ENCODE measurements at places on chromosomes 13 and 19. TPM values are rescaled to one million over a fixed set of nuclear protein-coding genes. Genes with fewer than 3 reads are reported as not detected.
A peak's percentile ranks its signal among the peaks of the same experiment; 100 is the strongest.

Gene C5AR1
- 0.58 TPM for total RNA-seq

Gene LSR
- total RNA-seq, result 212 TPM

GRCh38 chr19:5154129-5154798 lies 185.4 kb downstream of the KDM4B start:
- H3K27ac ChIP-seq, result no peak overlapping the region
- peaks cover 7% of the 10 kb centered on the region for H3K4me1 ChIP-seq
- peak; percentile 81 for DNase-seq
- H3K27me3 ChIP-seq, result no peaks in the 10 kb centered on the region
- no peak overlapping the region for H3K4me3 ChIP-seq

DNA sequence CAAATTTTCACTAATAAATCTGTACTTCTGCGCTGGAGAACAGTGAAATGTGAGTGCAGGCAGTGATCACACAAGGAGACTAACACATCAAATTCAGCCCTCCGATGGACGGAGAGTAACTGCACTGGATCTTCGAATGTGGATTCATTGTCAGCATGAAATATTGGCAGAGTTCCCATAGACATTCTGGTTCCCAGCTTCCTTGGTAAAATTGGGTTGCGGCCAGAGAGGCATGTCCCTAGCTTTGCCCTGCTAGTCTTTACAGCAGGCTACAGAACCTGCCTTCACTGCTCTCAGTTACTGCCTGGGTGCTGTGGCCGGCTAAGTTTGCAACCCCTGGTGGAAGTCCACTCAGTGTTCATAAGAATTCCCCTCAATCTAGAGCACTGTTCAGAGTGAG lies 32.3 kb upstream of the UQCRFS1 start:
- H3K36me3 ChIP-seq, result no peaks in the 10 kb centered on the region
- no peaks in the 10 kb centered on the region for H3K4me1 ChIP-seq
- H3K4me3 ChIP-seq, result no peak overlapping the region
- no peak overlapping the region for H3K27ac ChIP-seq
- H3K27me3 ChIP-seq, result no peaks in the 10 kb centered on the region
- no peak for DNase-seq

DNA sequence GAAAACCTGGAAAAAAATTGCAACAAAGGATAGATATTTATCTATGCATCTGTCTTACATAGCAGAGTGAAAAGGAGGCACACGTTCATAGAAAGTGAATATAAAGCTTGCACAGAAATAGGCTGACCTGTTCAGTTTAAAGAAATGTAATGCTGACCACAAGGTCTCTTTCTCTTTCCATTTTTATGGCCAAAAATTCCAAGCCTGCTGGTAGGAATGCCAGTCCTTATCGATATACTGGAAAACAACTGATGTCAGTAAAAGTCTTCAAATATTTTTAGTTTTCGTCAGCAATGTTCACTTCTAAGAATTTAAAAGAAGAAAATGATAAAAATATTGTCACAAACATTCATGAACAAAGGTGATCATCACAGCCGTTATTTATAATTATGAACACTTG lies 59.0 kb upstream of the MCF2L start:
- H3K4me1 ChIP-seq, result no peaks in the 10 kb centered on the region
- H3K36me3 ChIP-seq, result 0 out of 2 replicates have a peak, but pooled peaks cover under 1% of the 10 kb centered on the region
- no peaks in the 10 kb centered on the region for H3K27me3 ChIP-seq
- no peak overlapping the region for H3K4me3 ChIP-seq

Measured in GM23338 (cell line).